NCI-H1930 (cell line): ENCODE measurements at places on chromosomes 5 and 9.

DNA sequence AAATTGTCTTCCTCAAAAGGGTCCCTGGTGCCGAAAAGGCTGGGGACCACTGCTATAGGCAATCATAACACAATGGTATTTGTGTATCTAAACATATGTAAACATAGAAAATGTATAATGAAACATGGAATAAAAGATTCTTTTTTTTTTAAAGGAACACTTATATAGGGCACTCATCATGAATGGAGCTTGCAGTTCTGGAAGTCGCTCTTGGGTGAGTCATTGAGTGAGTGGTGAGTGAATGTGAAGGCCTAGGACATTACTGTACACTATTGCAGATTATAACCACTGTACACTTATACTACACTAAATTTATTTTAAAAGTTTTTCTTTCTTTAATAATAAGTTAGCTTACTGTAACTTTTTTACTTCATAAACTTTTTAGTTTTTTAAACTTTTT is 176.4 kb downstream of the ARRDC3 start:
- DNase-seq = no peak

DNA sequence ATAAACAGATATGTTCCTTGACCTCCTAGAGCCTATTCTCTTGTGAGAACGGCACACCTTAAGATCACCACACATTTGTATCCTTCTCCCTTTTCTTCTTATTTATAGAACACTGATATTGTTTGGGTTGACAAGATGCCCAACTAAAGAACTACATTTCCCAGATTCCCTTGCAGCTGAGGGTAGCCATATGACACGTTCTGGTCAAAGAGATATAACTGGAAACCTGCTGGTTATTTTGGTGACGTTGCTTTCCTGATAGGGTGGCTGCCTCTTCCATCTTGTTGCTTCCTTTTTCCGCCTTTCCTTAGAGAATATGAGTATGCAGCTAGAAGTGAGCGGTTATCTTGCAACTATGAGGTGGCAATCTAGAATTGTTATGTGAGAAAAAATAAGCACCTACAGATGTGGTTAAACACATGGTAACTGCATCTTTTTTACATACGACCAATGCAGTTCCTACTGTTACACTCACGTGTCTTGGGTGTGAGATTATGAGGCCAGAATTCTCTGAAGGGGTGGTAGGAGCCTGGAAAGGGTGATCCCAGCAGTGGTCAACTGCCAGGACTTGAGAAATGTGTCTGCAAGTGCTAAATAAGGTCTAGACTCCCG is 72.9 kb downstream of the SEC61B start:
- no peak for DNase-seq

DNA sequence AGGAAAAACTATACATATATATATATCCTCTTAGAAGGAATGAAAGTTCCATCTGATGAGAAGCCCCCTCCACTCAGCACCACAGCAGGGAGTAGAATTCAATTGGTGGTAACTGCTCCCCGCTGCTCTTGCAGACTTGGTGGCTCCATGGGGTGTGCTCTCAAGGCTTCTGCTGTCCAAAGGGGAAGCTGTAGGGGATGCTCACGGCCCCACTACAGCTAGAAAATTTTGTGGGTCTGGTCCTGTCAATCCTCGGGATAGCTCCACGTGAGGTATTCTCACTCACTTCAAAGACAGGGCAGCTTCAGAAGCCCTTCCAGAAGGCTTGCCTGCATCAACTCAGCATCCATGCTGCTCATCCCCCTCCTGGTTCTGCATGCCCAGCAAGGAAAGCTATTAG is 247.2 kb downstream of the CETN3 start:
- no peak for DNase-seq

GRCh38 chr9:100430286-100430940 is 3.5 kb downstream of the MSANTD3 start:
- DNase-seq = no peak

GRCh38 chr9:127780126-127780885 is 1.8 kb upstream of the SH2D3C start:
- DNase-seq = no peak

GRCh38 chr9:87792831-87793288 is 66.9 kb downstream of the CTSL start:
- no peak for DNase-seq

DNA sequence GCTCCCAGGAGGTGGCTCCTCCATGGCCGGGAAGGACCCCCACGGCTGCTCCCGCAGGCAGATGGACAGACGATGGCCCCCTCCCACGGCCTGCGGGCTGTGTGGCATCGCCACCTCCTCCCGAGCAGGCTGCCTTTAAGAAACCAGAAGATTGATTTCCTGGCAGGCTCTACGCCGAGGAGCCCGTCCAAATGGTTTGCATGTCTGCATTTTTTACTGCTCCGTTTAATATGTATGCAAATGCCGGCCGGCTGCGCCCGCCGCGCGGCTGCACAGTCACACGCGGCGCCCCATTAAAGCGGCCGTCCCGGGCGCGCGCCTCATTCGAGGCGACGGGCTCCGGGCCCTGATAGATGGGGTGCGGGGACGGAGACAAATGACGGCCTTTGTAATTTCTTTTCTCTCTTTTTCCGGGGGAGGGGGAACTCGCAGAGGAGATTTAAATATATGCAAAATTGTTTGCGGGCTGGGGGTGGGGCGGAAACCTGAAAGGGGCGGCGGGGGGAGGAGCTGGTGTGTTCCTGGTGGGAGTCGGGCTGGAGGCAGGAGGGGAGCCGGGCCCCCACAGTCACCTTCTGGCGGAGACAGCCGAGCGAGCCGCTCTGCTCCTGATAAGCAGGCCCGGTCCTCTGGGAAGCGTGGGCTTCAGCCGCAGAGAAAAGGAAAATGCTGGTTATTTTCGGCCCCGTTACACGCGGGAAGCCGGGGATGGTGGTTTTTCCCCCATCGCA is 158.7 kb upstream of the IER5L start:
- no peak for DNase-seq

GRCh38 chr9:90142580-90142979 is 500.0 kb downstream of the DIRAS2 start:
- DNase-seq = peak; percentile 55

GRCh38 chr5:39072925-39073766 is 1.1 kb downstream of the RICTOR start:
- peak; percentile 22 for DNase-seq
